ENCODE measurements at places on chromosomes 5 and 9. TPM values are rescaled to one million over a fixed set of nuclear protein-coding genes. Genes with fewer than 3 reads are reported as not detected.

ZNF462 gene
- total RNA-seq = 36.4 TPM

PAEP gene
- total RNA-seq = not detected

NFIB gene
- 237 TPM for total RNA-seq

CNTNAP3 gene
- total RNA-seq = 23.9 TPM

CTXN3 gene
- total RNA-seq = not detected

GPR151 gene
- not detected for total RNA-seq

HSPA9 gene
- 266 TPM for total RNA-seq

CXCL14 gene
- 46.9 TPM for total RNA-seq

PTPDC1 gene
- total RNA-seq = 11.4 TPM

All from breast epithelium (tissue), 4 donors.